Peyer's patch (tissue), 4 donors: ENCODE measurements at places on chromosomes 4 and X. TPM values are rescaled to one million over a fixed set of nuclear protein-coding genes. Genes with fewer than 3 reads are reported as not detected.

FAM47A gene
- not detected for total RNA-seq

GYPA gene
- total RNA-seq: not detected

SHROOM3 gene
- 349 TPM for total RNA-seq

SLC4A4 gene
- total RNA-seq: 25.5 TPM

PLK4 gene
- 8.3 TPM for total RNA-seq

TMPRSS11F gene
- not detected for total RNA-seq

MTNR1A gene
- total RNA-seq: not detected

PCDH7 gene
- 7.5 TPM for total RNA-seq

ABCG2 gene
- 272 TPM for total RNA-seq

TDO2 gene
- total RNA-seq: not detected

CLIC2 gene
- total RNA-seq: 1.9 TPM

PAGE4 gene
- total RNA-seq: not detected

MAGEB2 gene
- not detected for total RNA-seq

GPRIN3 gene
- 20.6 TPM for total RNA-seq

GCNA gene
- total RNA-seq: 3.2 TPM

CENPI gene
- 2.5 TPM for total RNA-seq

IL2 gene
- total RNA-seq: not detected

HELT gene
- not detected for total RNA-seq

STPG2 gene
- not detected for total RNA-seq

MAOB gene
- total RNA-seq: 79.0 TPM

WDR17 gene
- total RNA-seq: 1.7 TPM

CAMK2D gene
- total RNA-seq: 38.8 TPM

ETDB gene
- total RNA-seq: not detected

PDE5A gene
- total RNA-seq: 48.3 TPM

REELD1 gene
- 1.7 TPM for total RNA-seq

FABP2 gene
- 406 TPM for total RNA-seq

JCHAIN gene
- total RNA-seq: 326 TPM

SLAIN2 gene
- total RNA-seq: 19.1 TPM

MAGEA2B gene
- not detected for total RNA-seq

NAAA gene
- total RNA-seq: 81.7 TPM

SAGE1 gene
- not detected for total RNA-seq

AR gene
- total RNA-seq: 0.70 TPM

RHOXF2 gene
- not detected for total RNA-seq

PGAM4 gene
- not detected for total RNA-seq

LRRC66 gene
- total RNA-seq: 1.7 TPM

PLP1 gene
- total RNA-seq: 12.4 TPM

ARMCX4 gene
- 13.2 TPM for total RNA-seq

HOPX gene
- total RNA-seq: 14.4 TPM

GPR50 gene
- total RNA-seq: not detected

GPR119 gene
- total RNA-seq: not detected

SLIT2 gene
- 4.3 TPM for total RNA-seq

EDNRA gene
- total RNA-seq: 0.88 TPM

PDGFC gene
- 17.3 TPM for total RNA-seq

MYOZ2 gene
- total RNA-seq: not detected

CT45A3 gene
- not detected for total RNA-seq

EGF gene
- 9.1 TPM for total RNA-seq

P2RY10 gene
- 0.80 TPM for total RNA-seq

TEX13B gene
- total RNA-seq: not detected

RS1 gene
- total RNA-seq: not detected

KCNE5 gene
- not detected for total RNA-seq

SPANXA2 gene
- total RNA-seq: not detected

FAAH2 gene
- total RNA-seq: 21.5 TPM
